Forelimb muscle (tissue), 1 donor: ENCODE measurements at places on chromosomes 12 and 14. TPM values are rescaled to one million over a fixed set of nuclear protein-coding genes. Genes with fewer than 3 reads are reported as not detected.

- DNase-seq = no peak
Observed at GRCh38 chr14:26959972-26960660, 362.3 kb upstream of the NOVA1 start.

The TCHP gene
- polyA plus RNA-seq = 21.0 TPM

- no peak for DNase-seq
Observed at GRCh38 chr12:7039403-7039802, 21.1 kb upstream of the C1S start.

The KLRK1 gene
- polyA plus RNA-seq = 0.58 TPM

- DNase-seq = no peak
Observed at GRCh38 chr14:38874721-38875120, 228.3 kb downstream of the SEC23A start.

GRCh38 chr12:6978611-6979011 is 7.9 kb downstream of the EMG1 start:
- no peak for DNase-seq

DNA sequence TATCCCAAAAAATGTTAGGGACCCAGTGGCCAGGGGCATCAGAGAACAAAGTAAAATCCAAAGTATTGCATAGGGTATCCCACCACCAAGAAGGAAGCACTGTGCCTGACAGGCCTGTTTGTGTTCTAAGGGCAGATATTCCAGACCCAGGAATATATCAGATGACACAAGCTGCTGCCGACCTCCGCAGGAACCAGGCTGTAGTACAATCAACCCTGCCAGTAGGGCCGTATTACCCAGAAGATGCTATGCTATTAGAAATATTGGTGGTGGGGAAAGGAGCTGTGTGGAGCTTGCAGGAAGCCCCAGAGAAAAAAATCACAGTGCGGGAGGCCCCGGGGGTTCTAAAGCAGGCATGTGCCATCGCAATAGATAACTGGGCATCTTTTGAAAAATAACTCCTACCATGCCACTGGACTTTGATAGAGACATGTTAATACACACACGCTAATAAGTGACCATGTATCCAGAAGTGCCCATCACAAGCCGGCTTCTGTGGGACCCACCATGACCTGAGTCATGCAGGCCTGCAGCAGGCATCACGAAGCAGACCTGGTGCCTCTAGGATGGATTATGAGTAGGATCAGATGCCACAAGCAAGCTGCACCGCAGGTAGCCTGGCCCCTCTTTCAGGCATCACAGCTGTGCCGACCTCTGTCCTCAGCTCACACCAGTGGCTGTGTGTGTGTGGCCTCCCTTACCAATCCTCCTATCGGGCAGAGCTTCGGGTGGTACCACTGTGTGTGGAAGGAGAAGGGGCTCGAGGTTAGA is 242.7 kb downstream of the BCL11B start:
- no peak for DNase-seq

GRCh38 chr14:67192366-67192765 is 3.1 kb downstream of the GARIN2 start:
- no peak for DNase-seq

GRCh38 chr14:42806909-42807315 is 1200.2 kb downstream of the LRFN5 start:
- no peak for DNase-seq

- DNase-seq = no peak
Observed at GRCh38 chr14:95697764-95698163, 11.5 kb downstream of the TCL1B start.

The MYH6 gene
- 7.0 TPM for polyA plus RNA-seq

DNA sequence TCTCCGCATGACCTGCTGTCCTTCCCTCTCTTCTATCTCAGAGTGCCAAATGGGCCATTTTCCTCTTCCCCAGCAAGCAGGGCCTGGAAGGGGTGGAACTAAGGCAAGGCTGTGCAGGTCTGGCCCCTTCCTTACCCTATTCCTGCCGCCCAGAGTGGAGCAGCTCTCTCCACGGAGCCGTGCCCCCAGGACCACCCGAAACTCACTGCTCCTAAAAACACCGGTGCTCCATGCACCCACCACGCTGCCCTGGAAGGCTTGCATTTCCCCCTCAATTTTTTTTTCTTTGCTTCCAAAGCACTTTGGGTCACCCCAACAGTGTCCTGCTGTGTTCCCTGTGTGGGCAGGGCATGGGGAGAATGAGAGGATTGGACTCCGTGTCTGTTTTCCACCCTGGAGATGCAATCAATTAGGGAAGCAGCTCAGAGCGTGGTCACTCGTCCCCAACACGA is 48.5 kb upstream of the MEG3 start:
- no peak for DNase-seq

The UNC79 gene
- polyA plus RNA-seq = 0.38 TPM

- no peak for DNase-seq
Observed at GRCh38 chr12:66367015-66367667, 64.8 kb downstream of the HELB start.
